ENCODE measurements at places on chromosomes 1 and 21.

DNA sequence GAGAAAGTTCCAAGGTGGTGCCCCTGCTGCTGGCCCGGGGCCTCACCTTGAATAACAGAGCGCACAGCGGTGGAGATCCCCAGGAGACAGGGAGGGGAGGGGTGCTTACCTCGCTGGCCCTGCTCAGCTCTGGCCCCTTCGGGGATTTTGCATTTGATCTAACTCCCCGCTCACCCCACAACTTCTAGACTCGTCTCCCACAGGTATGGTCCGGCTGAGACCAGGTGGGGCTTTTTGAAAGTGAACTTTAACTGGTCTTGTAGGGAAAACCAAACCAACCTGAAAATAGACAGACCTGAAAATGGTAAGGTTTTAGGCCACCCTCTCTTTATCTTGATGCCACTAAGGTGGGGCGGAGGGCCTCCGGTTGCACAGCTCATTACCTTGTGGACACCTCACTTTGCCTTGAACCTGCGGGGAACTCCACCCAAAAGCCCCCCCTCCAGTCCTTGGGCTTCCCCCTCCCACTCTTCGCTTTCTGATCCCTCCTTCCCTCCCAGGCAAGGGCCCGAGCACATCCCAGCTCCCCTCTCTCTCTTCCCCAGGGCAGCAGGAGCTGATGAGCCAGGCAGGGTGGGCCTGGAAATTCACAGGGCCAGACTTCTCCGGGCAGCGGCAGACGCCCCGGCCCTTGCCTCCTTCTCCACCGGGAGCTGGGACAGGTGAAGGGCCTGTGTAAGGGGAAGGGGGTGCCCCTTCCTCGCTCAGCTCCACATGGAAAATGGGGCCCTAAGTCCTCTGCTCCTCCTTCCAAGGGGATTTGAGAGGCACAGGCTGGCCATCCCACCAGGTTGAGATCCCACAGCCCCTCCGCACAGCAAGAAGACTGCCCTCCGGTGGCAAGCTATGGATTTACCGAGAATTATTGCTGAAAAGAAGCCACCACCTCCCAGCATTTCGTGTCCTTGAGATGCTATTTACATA lies 16.1 kb downstream of the TNFRSF8 start:
- DNase-seq = peak; percentile 79

GRCh38 chr1:212244441-212244840 lies 40.8 kb upstream of the PPP2R5A start:
- DNase-seq = no peak

DNA sequence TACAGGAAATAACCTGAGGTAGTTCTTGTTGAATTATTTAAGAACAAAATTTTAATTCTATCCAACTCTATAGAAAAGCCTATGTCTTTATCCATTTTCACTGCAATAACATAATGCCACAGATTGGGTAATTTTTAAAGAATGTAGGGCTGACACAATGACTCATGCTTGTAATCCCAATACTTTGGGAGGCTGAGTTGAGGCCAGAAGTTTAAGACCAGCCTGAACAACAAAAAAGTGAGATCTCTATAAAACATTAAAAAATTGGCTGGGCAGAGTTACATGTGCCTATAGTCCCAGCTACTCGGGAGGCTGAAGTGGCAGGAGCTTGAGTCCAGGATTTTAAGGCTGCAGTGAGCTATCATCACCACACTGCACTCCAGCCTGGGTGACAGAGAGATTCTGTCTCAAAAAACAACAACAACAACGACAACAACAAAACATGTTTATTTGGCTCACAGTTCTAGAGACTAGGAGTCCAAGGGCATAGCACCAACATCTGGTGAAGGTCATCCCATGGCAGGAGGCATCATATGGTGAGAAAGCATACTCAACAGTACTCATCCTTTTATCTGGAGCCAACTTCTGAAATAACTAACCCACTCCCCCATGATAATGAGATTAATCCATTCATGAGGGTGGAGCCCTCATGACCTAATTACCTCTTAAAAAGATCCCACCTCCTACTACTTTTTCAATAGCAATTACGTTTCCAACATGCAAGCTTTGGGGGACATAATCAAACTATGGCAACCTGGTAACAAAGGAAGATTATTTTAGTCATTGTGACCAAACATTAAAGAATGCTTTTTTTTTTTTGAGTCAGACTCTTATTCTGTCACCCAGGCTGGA lies 59.6 kb downstream of the ABL2 start:
- no peak for DNase-seq

DNA sequence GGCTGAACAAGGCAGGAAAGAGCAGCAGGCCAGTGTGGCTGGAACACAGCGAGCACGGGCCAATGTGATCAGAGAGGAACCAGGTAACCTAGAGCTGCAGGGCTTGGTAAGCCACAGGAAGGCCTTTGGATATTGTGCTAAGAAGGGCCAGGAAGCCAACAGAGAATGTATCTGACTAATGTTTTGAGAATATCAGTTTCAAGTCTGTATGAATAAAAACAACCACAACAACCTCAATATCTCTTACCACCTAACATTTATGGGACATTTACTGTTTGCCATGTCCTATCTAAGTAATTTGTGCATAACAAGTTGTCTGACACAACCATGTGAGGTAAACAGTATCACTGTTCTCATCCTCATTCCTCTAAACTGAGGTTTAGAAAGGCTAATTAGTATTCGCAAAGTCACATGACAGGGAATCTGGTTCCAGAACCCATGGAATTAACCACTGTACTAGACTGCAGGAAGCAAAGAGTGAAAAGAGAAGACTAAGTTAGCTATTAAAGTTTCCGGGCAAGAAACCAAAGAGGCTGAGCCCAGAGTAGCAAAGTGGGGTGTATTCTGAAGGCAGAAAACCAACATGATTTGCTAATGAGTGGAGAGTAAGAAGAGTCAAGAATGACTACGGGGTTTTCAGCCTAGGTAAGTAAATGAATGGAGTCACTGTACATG lies 38.9 kb downstream of the SPRTN start:
- DNase-seq = no peak

- no peak for DNase-seq
These were observed 78.2 kb downstream of the RWDD3 start for GRCh38 chr1:95312181-95312580.

DNA sequence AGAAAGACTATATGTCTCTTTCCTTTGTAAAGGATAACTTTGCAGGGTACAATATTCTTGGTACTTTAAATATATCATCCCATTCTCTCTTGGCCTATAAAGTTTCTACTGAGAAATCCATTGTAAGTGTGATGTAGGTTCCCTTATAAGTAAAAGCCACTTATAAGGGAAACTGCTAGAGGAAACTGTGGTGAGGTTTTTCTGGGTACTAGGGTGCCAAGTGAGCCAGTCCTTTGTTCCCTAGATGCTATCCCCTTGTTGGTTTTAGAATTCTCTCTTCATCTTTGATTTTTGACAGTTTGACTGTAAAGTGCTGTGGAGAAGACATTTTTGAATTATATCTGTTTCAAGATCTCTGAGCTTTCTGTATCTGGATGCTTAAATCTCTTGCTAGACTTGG lies 108.9 kb upstream of the NEK7 start:
- no peak for DNase-seq

- DNase-seq = no peak
These were observed 15.2 kb downstream of the ENAH start for GRCh38 chr1:225637651-225638199.

- no peak for DNase-seq
These were observed 6.9 kb upstream of the SRP9 start for GRCh38 chr1:225770561-225771248.

DNA sequence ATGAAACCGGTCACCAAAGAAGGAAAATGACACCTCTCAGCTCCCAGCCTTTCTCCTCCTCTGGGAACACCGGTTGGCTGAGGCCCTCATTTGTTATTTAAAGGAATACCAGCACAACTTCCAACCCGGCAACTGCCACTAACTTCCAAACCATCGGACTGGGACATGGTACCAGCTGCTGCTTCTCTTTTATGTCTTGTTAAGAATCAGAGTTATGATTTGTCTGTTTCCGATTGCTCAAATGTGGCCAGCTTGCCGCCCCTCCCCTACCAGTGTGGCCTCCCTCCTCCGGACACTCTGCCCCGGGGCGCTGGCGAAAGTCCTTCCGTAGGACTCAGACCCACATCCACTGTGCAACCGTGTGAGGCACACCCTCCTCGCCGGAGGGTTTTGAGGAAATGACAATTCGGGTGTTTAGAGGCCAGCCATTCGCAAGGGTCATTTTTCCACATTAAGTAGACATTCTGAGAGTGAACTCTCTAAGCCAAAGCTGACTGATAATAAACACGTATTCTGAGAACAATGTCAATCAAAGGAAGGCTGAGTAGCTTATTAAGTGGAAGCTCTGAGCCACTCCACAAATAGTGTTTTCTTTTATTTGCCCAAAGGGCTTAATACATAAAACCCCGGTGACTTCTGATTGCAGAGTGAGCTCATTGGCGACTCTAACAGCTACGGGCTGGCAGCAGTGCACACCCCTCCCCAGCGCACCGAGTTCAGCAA lies 5.5 kb downstream of the RIPK4 start:
- DNase-seq = no peak

GRCh38 chr1:226365831-226366231 lies 42.1 kb downstream of the PARP1 start:
- no peak for DNase-seq

DNA sequence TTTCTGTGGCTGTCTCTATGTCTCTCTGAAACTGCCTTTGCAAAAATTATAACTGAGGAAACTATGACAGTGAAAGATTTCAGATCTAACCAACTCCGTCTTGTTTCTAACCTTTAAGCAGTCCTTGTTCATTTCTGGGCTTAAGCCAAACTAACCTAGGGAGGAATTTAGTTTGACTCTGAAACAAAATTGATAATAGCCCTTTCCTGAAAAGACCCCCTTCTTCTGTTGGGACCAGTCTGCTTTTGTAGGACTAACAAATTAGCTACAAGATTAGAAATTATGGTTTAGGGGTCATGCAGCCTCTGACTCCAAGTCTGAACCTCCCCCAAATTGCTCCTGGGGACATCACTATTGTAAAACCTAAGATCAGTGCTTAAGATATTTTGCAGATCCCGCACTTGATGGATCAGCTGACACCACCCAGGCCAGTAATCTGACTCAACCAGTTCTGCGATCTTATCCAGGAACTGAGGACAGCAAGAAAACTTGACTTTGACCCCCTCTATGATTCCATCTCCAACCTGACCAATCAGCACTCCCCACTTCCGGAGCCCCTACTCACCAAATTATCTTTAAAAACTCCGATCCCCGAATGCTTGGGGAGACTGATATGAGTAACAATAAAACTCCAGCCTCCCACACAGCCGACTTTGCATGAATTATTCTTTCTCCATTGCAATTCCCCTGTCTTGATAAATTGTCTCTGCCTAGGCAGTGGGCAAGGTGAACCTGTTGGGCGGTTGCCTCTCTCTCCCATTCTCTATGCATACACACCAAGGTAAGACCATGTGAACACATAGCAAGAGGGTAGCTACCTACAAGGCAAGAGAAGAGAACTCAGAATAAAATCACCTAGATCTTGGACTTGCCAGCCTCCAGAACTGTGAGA lies 11.1 kb upstream of the TRIM63 start:
- no peak for DNase-seq

GRCh38 chr1:33524586-33524985 lies 52.1 kb downstream of the ZSCAN20 start:
- DNase-seq = no peak
